ENCODE measurements at places on chromosomes 4 and X. TPM values are rescaled to one million over a fixed set of nuclear protein-coding genes. Genes with fewer than 3 reads are reported as not detected.

Gene MGAT4D
- total RNA-seq = not detected

- no peak for DNase-seq
These were observed 47.2 kb downstream of the AFAP1 start for GRCh38 chr4:7892212-7893019.

Gene DAPP1
- total RNA-seq = 10.9 TPM

- no peak for DNase-seq
These were observed 176.0 kb downstream of the MGST2 start for GRCh38 chr4:139841464-139842195.

DNA sequence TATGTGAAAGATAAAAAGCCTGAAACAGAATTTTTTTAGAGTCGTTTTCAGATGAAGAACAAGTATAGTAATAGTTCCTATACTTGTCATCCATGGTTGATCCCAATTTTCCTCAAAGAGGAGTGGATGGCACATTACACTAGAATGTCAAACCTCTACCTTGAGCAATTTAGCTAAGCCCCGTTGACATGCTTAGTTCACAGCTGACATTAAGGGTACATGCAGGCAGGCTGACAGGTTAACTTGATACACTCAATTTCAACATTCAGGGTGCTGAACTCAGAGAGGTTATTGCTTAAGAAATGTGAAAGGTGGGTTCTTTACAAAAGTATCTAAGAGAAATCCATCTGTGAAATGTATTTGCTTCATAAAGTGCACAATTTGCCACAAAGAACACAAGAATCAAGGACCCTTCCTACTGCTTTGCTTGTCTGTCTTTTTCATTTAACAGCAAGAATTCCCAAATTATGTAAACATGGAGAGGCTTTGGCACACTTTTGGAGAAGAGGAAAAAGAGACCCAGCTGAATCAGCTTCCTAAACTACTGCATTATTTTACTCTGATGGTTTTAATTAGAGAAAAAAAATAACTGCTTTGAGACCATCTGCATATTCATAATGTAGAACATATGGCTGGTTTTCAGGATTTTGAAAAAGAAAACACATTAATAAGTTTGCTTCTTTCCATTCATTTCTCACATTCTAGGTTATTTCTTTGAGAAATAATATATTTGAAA lies 122.5 kb upstream of the DDIT4L start:
- no peak for DNase-seq

Gene DHRSX
- total RNA-seq = 15.6 TPM

DNA sequence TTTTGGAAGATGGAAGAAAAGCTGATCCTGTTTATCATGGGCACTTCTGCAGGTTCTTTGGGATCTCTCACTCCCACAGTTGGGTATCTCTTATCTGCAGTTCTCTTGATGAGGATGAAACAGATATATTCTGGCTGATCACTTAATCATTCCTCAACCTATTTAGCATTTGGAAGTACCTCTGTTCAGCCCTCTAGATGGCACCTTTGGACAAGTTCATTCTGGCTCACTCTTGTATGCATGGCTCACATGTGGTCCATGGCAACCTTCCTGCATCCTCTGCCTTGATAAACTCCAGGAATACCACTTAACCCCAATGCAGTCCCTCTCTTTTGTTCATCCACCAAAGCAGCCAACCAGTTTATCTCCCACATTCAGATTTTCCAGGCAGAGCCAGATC lies 74.2 kb downstream of the SMARCA5 start:
- no peak for DNase-seq

- DNase-seq = no peak
These were observed at the start of gene CCSER1 for GRCh38 chr4:90127223-90127705. TSS of gene CCSER1 (plus strand) at chr4:90127394.

Gene SHROOM4
- 0.05 TPM for total RNA-seq

DNA sequence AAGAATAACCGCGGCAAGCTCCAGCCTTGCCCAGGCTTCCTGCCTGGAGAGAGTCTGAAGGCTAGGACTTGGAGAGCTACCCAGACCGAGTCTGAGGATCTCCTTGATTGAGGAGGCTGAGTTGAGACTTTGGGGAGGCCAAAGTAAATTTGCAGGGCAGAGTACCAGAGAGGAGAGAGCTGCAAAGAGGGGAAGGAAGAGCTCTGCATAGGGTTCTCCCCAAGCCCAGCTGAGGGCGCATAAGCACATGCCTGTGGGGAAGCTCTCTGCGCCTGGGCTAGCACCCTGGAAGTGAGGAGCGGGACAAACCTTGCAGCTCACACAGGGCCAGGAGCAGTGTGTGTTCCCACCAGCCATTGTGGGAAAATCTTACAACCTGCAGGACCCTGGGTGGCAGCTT lies 56.1 kb downstream of the FAM193A start:
- no peak for DNase-seq

Gene SOX3
- not detected for total RNA-seq

GRCh38 chr4:11446155-11446811 lies 17.6 kb upstream of the HS3ST1 start:
- no peak for DNase-seq

DNA sequence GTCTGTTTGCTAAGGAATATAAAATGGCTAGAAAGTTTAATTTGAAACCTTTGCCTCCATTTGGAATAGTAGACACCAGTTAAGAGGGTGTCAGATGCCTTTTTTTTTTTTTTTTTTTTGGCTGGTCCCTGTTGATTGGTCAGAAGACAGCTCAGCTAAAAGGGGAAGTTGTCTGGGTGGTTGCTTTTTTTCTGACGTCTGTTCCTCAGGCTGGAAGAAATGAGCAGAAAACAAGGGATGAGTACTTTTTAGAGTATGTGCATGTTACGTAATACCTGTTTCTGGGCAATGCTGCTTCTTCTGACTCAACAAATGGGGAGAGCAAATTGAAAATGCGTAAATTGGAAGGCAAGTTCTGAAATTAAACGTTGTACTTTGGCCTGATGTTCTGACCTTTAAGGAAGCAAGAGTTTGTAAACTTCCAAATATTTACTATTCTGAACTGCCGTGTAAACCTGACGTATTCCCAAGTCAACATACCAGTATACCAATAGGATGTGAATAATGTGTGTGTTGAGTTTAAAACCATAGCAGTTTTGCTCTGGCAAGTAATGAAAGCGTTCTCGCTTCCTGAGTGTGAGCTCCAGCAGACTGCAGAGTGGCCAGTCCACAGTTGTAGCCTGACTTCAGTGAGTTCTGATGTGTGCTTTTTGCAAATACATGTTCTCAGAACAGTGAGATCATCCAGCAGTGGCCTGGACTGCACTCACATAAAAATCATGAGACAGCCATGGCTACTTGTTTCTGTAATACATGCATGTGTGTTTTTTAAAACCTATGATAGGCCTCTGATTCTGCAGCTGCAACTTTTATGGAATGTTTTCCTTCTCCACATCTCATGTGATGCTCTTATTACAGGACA lies 1.7 kb downstream of the SAT1 start:
- DNase-seq = no peak

Gene IL13RA2
- total RNA-seq = not detected

DNA sequence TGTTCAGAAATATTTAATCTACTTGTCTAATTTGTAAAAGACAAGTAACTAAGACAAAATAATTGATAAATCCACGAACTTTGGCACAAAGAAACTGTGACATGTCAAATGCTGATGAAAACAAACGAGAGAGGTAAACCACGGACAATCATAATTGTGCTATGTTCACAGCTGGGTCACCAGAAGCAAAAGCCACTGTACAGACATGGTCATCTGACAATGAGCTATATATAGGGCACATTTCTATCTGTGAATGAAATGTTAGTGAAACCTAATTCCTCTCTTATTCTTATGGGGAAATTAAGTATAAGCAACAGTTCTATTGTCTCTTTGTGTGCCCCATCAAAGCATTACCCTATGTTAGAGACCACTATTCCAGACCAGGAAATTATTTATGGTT lies 444.0 kb upstream of the TRAM1L1 start:
- no peak for DNase-seq

Gene APBB2
- total RNA-seq = 1.5 TPM

GRCh38 chr4:138112389-138112788 lies 129.8 kb downstream of the SLC7A11 start:
- no peak for DNase-seq

Gene FTHL17
- total RNA-seq = not detected

Gene ZDHHC15
- not detected for total RNA-seq

DNA sequence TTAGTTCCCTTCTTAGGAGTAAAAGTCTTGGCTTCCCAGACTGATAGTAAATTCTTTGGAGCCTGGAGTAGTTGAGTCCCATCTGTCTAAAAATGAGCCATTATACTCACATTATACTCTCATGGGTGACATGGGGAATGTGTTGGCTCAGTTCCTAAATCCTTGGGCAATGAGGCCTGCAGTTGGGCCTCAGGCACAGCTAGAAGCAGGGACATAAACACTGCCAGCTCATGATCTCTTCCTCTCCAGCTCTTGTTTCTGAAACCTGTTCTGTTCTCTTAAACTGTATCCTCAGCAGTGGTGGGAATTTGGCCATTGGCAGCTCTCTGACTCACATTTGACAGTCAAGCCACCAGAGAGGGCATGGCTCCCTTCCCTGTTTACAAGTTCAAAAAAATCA lies 212.5 kb downstream of the SPATA18 start:
- DNase-seq = no peak

GRCh38 chr4:24656906-24657305 lies 72.6 kb upstream of the DHX15 start:
- no peak for DNase-seq

- no peak for DNase-seq
These were observed 18.4 kb upstream of the ANAPC4 start for GRCh38 chr4:25358515-25359275.

Gene TMSB15B
- 5.5 TPM for total RNA-seq

Gene GPM6B
- total RNA-seq = not detected

GRCh38 chr4:98838531-98838930 lies 90.4 kb downstream of the EIF4E start:
- no peak for DNase-seq

DNA sequence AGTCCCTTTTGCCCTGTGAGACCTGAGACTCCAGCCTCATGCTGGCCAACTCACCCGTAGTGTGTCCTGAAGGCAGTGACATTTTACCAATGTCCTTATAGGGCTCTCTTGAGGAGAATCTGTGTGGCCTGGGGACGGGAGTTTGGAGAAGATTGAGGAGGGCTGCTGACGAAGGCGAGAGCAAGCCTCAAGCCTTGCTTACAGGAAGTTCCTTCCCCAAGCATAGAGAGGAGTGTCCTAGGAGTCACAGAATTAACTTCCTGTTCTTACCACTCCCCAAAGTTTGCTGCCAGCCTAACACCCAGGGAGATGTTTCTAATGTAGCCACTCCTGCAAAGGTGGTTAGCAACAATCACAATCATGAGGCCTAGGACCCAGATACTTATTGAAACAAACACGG lies at the start of gene NXF3:
TSS of gene NXF3 (minus strand) at position 202 of the 400 bp plus-strand sequence. CDS start at position 82, 120 bp downstream.
- DNase-seq = no peak
